ENCODE measurements at places on chromosomes 3 and 15.

DNA sequence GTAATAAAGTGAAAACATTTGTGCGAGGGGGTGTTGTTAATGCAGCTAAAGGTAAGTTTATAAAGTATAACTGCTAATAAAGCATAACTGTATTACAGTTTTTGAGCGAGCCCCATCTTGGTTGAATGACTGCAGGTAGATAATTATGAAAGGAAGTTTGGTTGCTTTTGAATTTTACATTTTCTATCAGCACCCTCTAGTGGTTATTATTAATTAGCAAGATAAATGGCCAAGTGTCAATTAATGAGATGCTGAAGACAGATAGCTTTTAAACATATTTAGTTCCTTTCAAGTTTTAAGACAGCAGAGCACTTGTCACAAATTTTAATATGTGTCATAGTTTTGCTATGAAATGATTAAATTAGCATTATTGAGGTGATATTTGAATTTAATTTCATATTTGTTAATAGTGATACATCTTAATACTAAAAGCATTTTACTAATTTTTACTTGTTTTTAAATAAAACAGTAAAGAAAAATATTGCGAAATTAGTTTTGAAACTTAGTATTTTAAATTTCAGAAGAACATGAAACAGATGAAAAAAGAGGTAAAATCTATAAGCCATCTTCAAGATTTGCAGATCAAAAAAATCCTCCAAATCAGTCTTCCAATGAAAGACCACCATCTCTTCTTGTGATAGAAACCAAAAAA, 15.1 kb downstream of the U2SURP start:
- DNase-seq = no peak

DNA sequence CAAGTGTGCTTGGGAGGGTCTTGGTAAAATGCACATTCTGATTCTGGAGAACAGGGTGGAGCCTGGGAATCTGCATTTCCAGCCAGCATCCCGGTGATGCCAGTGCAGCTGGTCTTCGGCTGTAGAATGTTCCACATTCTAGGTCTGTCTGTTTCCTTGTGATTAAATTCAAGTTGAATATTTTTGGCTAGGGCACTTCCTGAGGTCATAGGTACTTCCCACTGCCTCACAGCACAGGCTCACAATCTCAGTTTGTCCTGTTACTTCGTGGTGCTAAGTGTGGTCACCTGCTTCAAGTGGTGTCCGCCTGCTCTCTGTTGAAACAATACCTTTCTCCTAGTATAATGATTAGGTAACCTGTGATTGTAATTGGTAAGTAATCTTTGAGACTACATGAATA, 40.1 kb downstream of the FLNB start:
- no peak for DNase-seq

DNA sequence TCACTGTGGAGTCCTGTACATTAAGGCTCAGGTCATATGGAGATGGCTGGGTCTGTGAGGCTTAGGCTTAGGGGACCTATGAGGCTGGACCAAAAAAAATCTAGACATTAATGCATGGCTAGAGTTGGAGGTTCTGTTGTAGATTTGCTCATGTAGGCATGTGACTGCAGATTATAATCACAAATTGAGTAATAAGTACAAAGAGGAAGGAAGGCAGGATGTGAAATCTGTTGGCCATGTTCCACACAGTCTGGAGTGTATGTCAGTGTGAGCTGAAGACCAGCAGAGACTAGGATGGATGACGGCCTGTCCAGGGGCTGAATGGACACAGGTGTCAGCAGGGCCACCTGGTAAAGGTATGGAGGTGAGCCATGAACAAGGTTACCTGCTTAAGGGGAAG, at the start of gene ST3GAL6:
Gene ST3GAL6 (plus strand): TSS at position 265 of the 400 bp plus-strand sequence. CDS start 5,101 bp downstream, outside the sequence.
- no peak for DNase-seq

- no peak for DNase-seq
Observed at GRCh38 chr15:101159936-101160815, 91.7 kb downstream of the CHSY1 start.

- no peak for DNase-seq
Observed at GRCh38 chr3:38255627-38256026, 10.0 kb upstream of the SLC22A13 start.

- no peak for DNase-seq
Observed at GRCh38 chr3:155428563-155428962, 135.1 kb upstream of the STRIT1 start.

DNA sequence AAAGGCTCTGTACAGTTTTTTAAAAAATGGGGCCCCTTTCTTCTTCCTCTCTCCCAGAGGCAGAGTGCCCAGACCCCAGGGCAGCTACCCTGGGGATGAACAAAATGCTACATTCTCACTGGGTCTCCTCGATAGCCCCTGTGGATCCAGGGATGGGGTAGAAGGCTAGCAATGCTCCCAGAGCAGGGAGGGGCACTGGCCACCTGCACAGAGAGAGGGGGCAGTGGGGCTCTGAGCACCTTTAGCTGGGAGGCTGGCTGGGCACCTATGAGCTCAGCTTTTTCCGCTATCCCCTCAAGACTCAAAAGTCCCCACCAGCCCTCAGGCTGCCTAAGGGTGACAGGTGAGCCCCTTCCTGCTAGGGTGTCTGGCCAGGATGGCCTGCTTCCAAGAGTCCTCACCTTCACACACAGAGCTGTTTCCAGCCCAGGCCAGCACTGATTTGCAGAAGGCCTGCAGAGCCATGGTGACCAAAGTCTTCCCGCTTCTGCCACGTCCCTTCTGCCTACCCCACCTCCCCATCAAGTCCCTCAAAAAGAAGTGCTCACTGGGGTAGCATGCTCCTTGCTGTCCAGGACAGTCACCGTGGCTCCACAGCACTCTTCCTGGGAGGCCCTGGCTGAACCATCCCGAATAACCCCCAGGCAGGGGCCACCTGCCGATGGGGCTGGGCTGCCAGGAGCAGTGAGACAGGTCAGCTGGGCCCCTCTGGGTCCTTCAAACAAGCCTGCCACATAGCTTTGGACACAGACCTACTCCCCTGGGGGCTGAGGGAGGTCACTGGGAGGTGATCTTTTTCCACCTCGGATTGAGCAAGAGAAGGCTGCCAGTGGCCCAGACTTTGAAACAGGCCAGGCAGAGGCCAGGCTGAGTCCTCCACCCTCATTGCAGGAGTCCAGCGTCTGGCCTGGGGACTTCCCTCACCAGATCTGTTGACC, 20.4 kb downstream of the BMF start:
- DNase-seq = no peak

- no peak for DNase-seq
Observed at GRCh38 chr3:194929578-194929960, 243.9 kb downstream of the FAM43A start.

GRCh38 chr3:81462921-81463320, 298.5 kb downstream of the GBE1 start:
- no peak for DNase-seq

- DNase-seq = no peak
Observed at GRCh38 chr3:120212505-120212904, 72.5 kb downstream of the GPR156 start.

GRCh38 chr3:52468336-52468735, 12.9 kb downstream of the NISCH start:
- no peak for DNase-seq

DNA sequence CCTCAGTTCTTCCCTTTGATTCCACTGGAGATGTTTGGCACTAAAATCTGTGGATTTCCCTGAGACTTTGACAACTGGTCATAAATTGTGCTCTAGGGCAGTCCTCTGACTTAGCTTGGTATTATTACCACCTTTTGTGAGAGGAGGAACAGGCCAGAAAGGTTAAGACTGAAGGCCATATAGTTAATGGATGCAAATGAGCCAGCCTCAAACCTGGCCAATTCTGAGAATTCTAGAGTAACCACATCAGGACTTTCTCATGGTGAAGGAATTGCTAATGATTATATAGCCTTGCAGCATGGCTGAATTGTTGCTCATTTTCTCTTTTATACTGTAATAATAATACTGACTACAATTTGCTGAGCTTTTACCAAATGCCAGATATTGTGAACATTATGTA, 162.5 kb downstream of the CADPS start:
- DNase-seq = no peak

DNA sequence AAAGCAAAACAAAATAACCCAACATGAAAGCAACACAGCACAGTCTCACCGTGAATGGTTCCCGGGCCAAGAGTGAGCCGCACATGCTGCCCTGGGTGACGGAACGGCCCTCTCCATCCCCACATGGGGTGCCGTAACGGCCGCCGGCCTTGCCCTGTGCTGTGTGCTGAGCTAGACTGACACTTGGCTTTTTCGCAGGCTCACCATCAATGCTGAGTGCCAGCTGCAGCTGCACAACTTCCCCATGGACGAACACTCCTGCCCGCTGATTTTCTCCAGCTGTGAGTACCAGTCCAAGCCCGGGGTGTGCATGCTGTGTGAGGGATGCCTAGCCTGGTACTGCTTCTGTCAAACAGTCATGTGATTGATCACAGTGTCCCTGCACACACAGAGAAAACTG, 357.6 kb downstream of the GABRG3 start:
- DNase-seq = no peak

DNA sequence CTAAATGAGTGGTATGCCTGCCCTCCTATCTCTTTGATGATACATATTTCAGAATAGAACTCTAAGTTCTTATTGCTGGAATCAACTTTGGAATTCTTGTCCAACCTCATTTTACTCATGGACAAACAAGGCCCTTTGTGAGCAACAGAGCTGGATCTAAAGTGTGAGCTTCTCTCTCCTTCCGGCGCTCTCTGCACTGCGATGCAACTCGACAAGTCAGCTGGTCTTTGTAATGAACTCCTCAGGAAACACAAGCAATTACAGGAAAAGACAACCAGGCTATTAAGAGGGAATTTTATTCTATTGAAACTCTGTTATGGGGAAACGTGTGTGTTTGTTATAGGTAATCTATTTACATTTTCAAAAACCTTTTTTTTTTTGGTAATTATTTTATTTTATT, 20.3 kb upstream of the NRROS start:
- no peak for DNase-seq

DNA sequence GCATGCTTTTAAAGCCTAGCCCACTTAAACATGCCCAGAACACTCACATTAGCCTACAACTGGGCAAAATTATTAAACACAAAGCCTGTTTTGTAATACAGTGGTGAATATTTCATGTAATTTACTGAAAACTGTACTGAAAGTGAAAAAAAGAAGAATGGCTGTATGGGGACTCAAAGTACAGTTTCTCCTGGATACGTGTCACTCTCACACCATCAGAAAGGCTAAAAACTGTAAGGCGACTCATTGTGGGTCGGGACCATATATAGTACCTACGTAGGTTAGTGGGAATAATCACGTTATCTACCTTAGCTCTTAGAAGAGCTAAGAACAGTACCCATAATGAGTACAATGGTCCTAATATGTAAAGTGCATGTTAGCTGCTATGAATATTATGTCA, 80.2 kb upstream of the SPATA12 start:
- no peak for DNase-seq

DNA sequence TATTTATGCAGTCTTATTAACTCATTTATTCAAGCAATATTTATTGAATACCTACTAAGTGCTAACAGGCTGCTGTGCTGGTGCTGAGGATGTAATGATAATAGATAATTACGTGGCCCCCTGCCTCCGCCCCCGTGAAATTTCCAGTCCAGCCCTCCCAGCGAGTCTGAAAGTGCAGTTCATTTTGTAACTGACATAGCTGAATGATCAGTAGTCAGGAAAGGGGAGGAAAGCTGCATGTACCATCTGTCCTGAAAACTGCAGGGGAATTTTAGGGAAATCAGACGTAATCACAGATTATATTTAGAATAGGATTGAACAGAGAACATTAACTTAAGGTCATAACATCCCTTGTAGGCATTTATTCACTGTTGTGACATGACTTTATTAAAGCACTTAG, 736.8 kb downstream of the MCTP2 start:
- DNase-seq = no peak

DNA sequence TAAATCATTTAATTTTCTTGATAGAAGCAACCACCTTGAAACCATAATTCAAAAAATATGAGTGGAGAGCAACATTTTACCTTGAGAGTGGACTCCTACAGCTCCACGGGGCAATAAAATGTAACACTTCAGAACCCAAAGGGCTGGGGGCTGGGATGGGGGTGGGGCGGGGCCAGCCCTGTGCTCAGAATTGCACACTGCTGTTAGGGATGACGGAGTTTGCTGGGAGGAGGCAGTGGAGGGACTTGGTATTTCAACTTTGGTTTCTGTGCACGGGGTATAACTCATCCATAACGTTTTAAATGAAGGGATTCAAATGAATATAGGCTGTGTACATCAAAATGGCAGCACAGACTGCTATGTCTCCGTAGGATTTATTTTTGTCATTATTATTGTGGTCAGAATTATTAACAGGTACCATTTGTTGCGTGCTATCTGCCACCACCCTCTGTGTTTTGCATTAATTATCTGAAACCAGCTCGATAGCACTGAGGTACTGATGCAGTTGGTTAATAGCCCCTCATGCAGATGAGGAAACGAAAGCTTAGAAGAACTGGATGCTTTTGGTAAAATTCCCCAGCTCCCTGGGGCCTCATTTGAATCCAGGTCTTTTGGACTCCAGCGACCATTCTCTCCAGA, 29.4 kb upstream of the WNT5A start:
- no peak for DNase-seq

All from activated CD4-positive, alpha-beta T cell treated with anti-CD3 and anti-CD28 coated beads, Interleukin-2, amount 50 U/mL, for 24 hours (primary cell).